ENCODE measurements at places on chromosomes 7 and 10.
A peak's percentile ranks its signal among the peaks of the same experiment; 100 is the strongest.

GRCh38 chr7:106870983-106871410, 5.9 kb downstream of the PIK3CG start:
- no peak for DNase-seq

GRCh38 chr10:16845248-16845647, 28.0 kb upstream of the RSU1 start:
- no peak for DNase-seq

DNA sequence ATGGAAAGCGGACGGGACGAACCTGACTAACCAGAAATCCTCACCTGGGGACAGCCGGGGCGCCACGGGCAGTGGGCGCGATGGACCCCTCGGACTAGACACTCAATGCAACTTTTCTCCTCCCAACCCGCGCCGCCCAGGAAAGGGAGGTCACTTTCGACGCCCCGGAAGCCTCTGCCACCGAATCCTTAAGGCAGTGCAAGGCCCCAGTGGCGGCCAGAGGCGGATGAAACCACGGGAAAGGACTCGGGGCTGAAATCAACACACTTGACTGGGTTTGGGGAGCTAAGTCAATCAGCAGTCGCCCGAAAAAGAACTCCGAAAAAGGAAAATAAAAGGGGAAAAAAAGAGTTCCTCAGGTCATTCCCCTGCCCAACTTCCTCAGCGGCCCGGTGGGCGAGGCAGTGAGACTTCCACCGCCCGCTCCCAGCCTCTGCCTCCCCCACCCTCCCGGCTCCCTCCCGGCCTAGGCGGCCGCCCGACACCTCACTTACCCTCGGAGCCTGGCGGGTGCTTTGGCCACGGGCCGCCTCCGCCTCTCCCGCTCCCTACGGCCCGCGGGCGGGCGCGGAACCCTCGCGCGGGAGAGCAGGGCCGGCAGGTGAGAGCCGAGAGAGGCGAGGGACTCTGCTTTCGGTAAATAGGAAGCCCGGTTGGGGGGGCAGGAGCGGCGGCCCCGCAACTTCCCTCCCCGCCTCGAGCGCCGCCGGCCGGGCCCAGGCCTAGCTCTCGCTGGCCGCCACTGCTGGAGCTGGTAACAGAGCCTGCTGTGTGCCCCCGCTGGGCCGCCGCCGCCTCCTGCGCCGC, 518 bp downstream of the WAPL start:
- peak; percentile 31 for DNase-seq

GRCh38 chr10:113937258-113937657, 82.8 kb downstream of the NHLRC2 start:
- DNase-seq: no peak

DNA sequence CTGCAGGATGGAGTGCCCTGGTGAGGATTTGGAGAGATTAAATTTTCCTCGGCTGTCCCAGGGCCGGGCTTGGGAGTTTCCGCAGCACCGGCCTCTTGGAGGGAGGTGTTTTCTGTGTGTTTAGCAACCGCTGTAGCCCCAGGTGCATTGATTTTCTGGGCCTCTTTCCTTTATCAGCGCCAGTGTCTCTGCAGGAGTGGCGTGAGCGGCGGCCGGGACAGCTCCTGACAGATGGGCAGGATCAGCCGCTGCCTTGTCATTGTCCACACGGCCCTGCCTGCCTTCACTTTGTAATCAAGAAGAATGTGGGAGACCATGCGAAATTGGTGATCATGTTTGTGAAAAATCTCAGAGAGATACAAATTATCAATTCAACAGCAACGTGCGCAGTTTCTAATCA, 32.4 kb downstream of the NKX6-2 start:
- DNase-seq: no peak

DNA sequence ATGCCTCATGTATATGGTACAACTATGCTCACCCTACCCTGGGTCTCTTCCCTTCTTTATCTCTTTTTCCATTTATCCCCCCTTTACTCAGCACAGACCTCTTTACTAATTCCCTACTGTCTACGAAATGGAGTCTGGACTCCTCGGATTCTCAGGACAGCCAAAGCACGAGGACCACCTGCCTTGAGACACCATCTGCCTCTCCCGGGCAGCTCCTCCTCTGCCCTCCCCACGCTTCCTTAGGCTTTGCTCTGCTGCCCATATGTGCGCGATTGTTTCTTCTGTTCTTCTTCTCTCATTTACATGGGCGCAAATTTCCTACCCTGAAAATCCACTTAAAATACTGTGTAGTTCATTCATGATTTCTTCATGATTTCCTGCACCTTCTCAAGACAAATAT, 62.7 kb upstream of the STK17A start:
- no peak for DNase-seq
